ENCODE measurements at places on chromosomes 13 and 19.

- DNase-seq: peak; percentile 95
Observed at GRCh38 chr13:36163809-36164308, 32.7 kb upstream of the DCLK1 start.

DNA sequence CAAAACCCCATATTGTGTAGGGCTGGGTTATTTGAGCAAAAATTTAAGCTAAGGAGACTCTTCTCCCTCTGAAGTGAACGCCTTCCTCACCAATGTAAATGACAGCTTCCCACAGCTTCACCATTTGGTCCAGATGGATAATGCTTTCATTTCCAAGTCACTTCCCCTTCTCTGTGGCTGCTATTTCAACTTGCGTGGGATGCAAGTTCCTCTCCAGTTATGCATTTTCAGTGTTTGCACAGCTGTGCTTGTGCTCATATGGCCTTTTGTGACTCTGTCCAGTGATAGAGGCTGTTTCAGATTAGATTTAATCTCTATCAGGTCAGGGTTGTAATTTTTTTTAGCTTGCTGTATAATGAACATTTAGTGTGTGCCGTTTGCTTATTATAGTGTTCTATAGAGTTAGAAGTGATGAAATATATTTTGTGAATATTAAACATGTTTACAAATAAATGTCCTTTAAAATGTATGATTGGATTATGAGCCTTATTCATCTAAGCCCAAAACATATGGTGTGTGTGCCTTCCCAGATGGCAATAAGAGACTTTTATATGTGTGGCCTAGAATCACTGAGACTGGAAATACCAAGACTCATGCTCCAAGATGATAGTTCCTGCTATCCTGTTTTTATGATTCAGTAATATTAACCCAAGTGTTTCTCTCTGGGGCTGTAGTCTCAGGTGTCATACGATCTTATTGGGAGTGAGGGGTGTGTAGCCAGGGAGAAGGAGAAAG is 86.6 kb downstream of the TNFRSF19 start:
- DNase-seq: peak; percentile 67

DNA sequence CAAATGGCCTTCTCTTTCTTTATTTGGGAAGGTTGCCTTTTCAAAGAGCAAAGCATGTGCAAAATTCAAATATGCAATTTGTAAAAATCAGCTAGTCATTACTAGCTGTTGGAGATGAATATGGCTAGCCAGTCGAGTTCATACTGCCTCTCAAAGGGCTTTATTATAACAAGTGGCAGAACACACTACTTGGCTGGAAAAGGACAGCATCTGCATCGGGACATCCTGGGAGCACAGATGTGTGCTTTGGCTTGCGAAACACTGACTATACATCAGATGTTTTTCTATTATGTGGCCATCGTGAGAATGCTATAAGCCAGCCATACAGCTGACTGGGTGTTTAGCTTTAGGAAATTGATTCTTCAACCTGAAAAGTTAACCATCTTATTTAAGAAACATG is 424.2 kb downstream of the KCTD12 start:
- DNase-seq: no peak

- peak; percentile 46 for DNase-seq
Observed at GRCh38 chr13:45341799-45342500, 967 bp upstream of the TPT1 start.

- no peak for DNase-seq
Observed at GRCh38 chr13:80048030-80048429, 292.9 kb downstream of the SPRY2 start.

- no peak for DNase-seq
Observed at GRCh38 chr19:5663904-5664303, 16.4 kb downstream of the MICOS13 start.

GRCh38 chr19:22622020-22622419 is 12.1 kb upstream of the ZNF492 start:
- DNase-seq: no peak

DNA sequence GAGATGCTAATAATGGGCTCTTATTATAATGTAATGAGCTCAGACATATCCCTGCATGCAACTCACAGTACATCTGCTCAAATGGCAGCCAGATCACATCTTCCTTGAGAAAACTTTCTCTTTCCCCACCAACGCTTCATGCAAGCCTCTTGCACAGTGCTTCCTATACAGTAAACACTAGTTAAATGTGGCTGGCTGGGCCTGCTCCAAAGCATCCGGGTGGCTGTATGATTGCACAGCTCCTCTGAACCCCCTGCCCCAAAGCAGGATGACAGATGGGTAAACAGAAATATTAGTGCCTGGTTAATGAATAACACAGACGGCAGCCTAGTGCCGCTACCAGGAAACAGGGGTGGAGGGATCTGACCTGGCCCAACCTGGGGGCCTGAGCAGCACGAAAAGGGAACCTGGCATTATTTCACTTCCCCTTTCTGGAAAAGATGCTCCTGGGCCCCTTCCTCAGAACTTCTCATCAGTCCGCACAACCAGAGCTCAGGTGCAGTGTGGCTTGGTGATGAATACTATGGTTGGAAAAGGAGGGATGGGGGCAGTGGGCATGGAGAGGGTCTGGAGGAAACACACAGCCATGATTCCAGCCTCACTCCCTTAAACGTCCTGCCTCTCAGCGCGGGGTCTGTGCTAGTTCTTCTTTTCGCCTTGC is 10.8 kb downstream of the FFAR2 start:
- DNase-seq: no peak

- DNase-seq: peak; percentile 63
Observed at GRCh38 chr19:51607920-51608562, 22.2 kb downstream of the SIGLEC5 start.

GRCh38 chr19:778910-779653 is 18.2 kb upstream of the PTBP1 start:
- peak; percentile 93 for DNase-seq

- DNase-seq: no peak
Observed at GRCh38 chr13:46383383-46383782, 3.7 kb downstream of the RUBCNL start.

GRCh38 chr13:78977311-78977710 is 318.4 kb upstream of the OBI1 start:
- DNase-seq: no peak

DNA sequence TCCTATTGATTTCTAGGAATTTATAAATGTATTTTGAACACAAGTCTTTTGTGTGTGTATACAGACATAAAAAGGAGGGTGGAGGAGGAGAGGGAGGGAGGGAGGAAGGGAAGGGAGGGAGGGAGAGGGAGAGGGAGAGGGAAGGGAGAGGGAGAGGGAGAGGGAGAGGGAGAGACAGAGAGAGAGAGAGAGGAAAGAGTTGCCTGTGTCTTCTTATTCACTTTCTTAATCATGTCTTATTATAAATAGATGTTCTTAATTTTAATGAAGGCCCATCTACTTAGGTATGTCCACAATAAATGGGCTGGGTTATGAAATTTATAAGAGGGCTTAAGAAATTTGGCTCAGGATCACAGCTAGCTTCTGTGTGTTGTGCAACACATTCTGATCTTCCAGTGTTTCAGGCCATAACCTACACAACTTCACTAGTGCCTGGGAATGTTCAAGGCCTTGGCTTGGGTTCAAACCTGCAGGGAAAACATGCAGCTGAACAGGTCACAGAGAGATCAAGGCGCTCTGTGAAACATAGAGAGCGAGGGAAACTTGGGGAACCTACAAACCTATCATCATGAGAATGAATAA is 39.3 kb downstream of the ZNF45 start:
- DNase-seq: no peak

- DNase-seq: no peak
Observed at GRCh38 chr19:485077-485476, 11.2 kb upstream of the MADCAM1 start.

GRCh38 chr13:33884531-33885220 is 66.7 kb downstream of the RFC3 start:
- DNase-seq: no peak

DNA sequence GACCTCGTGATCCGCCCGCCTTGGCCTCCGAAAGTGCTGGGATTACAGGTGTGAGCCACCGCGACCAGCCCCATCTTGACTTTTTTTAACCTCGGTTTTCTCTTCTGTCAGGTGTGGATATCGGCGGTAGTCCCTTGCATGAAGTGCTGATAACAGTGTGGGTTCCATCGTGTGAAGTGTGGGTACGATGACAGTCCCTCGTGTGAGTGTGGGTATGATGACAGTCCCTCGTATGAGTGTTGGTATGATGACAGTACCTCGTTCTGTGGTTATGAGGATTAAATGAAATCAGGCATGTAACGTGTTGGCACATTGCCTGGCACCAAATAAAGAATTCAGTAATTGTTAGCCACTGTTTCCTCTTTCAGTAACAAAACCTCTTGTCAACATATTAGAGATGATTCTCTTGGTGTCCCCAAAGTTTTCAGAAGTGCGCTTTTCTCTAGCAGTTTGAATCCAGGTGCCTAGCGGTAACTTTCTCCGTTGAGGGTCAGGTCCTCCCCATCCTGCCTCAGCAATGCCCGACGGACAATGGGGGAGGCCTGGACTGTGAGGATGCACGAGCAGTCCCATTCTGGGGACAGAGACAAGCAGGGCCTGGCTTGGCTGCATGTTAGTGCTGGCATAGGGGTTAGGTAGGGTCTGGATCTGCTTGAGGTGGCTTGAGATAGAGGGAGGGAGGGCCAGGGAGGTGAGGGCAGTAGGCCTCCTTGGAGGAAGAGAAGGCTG is 15.3 kb downstream of the GATAD2A start:
- DNase-seq: no peak

- DNase-seq: no peak
Observed at GRCh38 chr13:109875746-109876145, 89.4 kb upstream of the IRS2 start.

DNA sequence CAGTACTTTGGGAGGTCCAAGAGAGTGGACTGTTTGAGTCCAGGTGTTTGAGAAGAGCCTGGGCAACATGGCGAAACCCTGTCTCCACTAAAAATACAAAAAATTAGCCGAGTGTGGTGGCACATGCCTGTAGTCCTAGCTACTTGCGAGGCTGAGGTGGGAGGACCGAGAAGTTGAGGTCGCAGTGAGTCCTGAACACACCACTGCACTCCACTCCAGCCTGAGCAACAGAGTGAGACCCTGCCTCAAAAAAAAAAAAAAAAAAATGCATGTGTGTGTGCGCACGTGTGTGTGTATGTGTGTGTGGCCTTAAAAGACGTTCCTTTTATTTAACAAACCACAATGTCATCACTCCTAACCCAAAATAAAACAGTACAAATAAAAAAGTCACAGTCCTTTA is 62.6 kb downstream of the MAP4K1 start:
- DNase-seq: no peak

- peak; percentile 21 for DNase-seq
Observed at GRCh38 chr19:20078581-20079031, 806 bp downstream of the ZNF90 start.

DNA sequence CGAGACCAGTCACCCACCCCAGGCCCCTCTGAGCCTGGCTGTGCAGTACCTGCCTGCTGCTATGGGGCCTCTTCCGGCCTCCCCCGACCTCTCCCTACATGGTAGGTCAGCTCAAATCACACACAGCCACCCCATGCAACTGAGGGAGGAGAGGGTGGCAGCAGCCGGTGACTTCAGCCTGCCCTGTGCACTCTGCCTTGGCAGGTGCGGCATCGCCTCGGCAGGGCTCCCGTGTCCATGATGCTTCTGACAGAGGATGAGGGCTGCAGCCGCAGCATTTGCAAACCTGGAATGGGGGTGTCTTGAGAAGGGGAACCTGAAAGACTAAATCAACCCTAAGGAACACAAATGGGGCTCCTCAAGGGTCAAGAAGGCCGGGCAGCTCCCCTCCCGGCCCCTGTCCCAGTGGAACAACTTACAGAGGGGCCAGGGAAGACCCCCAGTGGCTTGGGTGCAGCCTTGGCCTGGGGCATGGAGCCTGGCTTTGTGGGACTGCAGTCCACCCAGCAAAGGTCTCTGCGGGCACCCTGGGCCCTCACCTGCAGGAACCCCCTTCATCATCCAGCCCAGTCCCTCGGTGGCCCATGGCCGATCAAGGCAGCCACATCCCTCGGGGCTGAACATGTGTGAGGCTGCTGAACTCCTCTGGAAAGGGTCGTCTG is 6.7 kb downstream of the TEX29 start:
- DNase-seq: no peak

Measured in fibroblast of upper back skin (primary cell).